ENCODE measurements at places on chromosomes 16 and 17.

DNA sequence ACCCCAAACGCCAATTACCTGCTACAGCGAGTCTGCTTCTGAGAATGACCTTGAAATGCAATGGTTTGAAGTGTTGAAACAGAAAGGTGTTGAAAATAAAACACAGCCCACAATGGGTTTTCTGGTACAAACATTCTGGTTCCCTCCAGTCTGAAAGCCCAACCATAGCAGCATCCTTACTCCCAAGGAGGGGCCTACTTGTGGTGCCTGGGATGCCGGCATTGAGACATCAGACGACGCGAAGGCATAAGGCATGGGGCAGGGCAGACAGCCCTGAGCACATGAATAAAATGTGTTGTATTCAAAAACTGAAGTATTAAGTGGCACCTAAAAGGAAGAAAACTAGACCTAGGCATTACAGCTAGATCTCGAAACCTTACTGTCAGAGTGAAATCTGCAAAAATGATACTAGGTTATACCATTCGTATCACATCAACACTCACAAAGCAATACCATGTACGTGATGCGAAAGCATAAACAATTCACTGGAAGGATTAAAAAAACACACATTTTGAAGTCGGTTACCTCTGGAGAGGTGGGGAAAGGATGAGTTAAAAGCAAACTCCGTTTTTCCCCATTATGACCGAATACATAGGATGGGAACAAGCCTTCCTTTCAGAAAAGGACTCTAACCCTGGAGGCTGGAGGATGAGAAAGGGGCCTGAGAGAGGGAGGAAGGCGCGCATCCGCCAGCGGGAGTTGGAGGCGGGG is 702 bp downstream of the NUDT21 start:
- no peak for DNase-seq

DNA sequence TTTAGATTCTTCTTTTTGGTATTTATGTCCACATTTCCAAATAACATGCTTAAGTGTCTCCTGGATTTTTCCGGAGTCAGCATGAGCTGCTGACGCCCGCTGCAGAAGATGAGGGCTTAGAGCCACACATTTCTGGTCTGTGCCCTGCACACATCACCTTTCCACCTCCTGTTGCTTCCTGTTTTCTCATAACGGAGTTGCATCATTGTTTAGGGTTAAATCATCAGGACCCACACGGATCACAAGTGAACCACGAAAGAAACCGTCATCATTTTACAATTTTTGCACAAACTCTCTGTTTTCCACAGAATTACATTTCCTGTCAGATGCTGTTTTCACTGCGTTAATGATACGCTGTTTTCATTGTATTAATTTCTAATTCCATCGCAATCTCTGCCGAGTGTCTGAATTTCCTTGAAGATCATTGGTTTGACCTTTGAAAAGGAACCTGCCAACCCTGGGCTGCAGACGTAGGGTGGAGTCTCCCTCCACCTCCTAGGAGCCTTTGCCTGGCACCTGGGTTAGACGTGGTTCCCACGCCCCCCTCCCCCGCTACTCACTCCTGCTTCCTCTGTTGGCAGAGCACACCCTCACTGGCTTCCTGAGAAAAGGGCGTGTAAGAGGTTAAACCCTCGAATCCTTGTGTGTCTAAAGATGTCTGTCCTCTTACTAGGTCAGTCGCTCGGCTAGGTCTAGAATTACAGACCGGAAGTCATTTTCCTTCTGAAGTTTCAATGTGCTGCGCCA is 68.2 kb downstream of the RNF213 start:
- no peak for DNase-seq

GRCh38 chr16:65285128-65286048 is 163.5 kb upstream of the CDH11 start:
- DNase-seq = no peak

- DNase-seq = peak; percentile 85
Measured at GRCh38 chr16:15434425-15435215, at the start of gene BMERB1. BMERB1 (plus strand) TSS chr16:15434588; CDS start chr16:15434654, 66 bp downstream.

- DNase-seq = no peak
Measured at GRCh38 chr17:58041161-58041560, 34.1 kb upstream of the SRSF1 start.

DNA sequence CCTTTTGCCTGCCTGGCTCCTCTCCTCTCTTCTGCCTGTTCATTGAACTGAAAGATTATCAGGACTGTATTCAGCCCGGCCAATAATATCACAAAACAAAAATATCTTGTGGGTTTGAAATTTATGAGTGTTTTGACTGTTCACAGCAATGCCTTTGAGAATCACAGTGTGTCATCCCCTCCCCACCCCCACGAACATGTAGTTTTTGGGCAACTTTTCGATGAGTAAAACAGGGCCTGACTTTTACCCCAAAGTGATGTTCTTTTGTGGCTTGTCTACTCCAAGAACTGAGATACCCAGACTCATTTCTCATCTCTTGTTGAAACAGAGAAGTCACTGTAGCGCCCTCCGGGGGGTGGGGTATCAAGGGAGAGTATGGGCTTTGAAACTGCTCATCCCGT is 675.7 kb downstream of the WWOX start:
- no peak for DNase-seq

Data from NCI-H345 (cell line).